Kidney epithelial cell (primary cell): ENCODE measurements at places on chromosomes 7 and 10.
A peak's percentile ranks its signal among the peaks of the same experiment; 100 is the strongest.

DNA sequence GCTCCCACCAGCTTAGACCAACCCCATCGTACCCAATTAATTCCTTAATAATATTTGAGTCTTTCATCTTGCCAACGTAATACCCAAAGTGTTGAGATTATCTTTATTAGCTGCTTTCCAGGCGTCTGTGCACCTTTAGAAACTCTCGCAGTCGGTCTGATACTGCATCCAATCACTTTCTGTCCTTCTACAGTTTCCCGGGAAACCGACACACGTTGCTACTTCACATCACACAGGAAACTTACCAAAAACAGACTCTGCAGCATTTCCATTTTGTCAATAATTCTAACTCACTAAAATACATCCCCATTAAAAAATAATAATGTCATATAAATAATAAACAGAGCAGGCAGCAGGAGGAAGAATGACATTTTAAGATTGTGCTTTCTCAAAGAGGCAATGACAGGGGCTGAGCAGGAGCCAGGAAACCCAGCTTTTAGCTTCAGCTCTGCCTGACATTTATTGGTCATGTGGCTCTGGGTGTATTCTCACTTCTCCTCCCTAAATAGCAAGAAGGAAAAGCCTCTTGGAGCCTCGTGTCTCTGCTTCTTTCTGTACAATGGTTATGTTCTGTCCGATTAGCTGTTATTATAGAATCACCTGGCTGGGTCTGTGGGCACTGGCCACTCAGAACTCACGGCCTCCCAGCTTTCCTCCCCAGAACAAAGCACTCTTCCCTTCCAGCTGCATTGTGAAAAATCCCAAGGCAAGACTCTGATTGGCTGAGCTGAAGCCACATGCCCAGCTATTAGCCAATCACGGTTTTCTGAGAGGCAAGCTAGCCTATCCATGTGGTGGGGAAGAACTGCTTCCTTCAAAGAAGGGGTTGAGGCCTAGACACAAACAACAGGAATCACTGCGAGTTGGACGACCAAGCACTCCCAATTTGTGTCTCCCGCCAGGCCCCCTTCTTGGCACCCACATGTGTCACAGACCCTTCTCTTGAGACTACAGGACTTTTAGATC, 424.7 kb upstream of the FOXK1 start:
- no peak for DNase-seq

GRCh38 chr7:33796538-33796937, 108.8 kb upstream of the BMPER start:
- DNase-seq = no peak

DNA sequence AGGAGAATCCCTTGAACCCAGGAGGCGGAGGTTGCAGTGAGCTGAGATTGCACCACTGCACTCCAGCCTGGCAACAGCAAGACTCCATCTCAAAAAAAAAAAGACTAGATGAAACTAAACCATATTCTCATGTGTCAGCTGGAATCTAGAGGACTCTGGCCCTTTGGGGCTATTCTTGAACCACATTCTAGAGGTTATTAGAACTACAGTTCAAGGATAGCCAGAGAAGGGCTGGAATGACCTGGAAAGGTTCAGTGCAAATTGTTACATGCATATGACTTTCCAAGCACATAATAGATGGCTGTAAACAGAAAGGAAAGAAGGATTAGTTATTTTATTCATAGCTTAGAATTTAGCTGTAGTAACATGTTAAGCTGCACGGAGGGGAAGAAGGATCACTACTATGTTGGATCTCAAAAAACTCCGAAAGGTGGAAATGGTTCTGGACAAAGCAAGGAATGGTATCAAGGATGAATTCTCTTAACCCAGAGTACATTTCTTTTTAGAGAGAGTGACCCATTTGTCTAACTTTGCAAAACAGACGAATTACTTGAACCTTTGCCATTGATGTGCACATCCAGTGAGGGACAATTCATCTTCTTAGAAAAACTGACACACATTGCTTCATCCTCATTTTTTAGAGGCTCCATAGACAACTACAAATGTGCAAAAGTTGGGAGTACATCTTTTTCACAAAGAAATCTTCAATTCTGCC, 124.0 kb upstream of the SAMD8 start:
- no peak for DNase-seq

- no peak for DNase-seq
Observed at GRCh38 chr10:60952067-60952845, 8.3 kb upstream of the RHOBTB1 start.

- DNase-seq = no peak
Observed at GRCh38 chr7:148337246-148337965, 253.2 kb upstream of the C7orf33 start.

- DNase-seq = no peak
Observed at GRCh38 chr7:48042216-48042615, 6.9 kb downstream of the C7orf57 start.

GRCh38 chr10:124595143-124595883, 133.7 kb downstream of the LHPP start:
- no peak for DNase-seq

DNA sequence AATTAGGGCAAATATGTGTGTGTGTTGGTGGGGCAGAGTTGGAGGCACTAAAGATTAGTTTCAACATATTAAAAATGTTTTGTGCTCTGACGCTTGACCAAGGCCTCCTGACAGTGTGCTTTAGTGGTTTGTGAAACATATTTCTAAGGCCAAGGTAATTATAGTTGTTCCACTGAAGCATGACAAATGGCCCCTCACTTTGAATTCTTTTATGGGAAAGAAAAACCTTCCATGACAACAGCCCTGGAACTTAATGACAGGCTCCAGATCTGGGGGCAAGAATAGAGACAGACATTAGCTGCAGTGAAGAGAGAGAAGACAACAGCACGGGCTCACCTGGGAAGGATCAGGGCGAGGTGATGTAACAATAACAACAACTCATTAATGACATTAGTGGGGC, 155.8 kb downstream of the CHN2 start:
- DNase-seq = no peak

DNA sequence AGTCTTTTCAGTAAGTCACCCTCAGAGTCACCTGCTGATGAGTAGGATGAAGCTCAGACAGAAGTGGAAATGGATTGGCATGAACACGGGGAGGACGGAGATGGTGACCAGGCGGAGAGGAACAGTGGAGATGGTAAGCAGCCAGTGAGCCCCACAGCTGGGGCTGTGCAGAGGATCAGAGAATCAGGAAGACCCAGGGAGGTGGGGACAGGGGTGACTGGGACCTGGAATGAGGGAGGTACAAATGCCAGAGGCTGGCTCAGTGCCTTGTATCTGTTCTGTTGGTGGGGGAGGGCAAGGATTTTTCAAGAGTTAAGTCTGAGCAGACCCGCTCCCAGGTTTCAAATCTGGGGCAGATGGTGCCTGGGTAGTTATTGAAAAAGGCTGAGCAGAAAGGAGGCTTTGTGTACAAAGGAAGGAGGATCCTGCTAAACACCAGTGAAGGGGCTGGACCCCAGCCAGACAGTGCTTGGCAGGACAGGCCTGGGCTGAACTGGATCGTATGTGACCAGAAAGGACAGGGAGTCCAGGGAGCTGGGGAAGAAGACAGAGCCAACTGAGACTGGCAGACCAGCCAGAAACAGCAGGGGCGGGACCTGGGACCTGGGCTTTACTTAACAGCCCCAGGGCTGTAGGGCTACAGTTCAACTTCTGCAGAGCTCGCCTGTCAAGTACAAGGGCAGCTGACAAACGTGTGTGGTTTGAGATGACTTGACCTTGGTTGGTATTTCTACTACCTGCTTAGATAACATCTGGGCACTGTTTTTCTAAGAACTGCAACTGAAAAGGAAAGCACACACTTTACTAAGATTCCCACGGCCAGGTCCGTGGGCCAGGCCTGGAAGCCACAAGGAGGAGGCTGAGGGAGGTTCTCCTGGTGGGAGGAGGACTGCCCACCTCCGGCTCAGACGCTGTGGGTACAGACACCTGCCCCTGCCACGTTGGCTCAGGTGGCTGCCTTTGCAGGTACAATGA, 13.2 kb upstream of the FRMPD2 start:
- peak; percentile 44 for DNase-seq

DNA sequence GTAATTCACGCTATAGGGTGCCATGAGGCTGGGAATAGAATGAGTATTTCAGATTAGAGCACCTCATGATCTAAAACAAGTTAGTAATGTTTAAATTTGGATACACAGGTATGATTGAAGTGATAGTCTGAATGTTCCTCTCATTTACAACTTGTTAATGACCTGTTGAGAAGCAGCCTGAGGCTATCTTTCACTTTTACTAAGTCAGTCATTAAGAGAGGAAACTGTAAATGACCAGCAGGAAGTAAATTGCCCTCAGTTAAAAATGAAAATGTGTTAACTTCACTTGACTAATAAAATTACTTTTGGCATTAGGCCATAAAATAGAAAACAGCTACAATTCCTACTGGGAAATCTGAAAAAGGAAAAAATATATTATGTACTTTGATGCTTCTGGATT, 1042.0 kb downstream of the DNAJB9 start:
- no peak for DNase-seq

DNA sequence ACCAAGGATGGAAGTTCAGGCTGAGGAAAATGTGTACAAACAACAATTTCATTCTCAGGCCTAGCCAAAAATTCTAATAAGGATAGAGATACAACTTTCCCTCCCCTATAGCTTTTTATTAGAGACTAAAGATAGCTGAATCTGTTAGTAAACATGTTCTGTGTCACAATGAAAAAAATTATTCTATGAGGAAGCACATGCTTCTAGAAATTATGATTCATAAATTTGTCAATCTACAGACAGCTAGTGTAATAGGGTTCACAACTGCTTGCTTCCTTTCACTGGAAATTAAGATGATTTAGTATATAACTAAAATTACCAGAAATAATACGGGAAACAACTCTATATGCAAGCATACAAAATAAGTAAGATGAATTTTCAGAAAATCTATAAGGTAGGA, 56.6 kb downstream of the CCDC3 start:
- DNase-seq = no peak

DNA sequence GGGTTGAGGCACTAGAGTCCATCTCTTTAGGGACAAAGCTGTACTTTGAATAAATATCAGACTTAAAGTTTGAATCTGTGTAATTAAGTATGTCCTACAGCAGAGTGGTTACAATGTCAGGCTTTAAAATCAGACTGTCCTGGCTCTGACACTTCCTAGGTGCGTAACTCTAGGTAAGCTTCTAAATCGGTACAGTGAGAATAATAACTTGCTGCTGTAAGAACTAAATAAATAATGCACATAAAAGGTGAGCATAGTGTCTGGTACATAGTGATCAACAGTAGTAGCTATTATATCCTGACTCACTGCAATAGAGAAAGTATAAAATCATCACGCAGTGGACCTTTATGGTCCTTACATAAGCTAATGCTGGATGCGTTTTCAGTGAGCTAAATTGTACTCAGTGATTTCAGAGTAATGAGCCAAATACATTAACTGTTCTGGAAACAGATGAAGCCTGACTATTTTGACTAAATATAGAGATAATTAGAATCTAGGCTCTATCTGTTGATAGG, 72.2 kb upstream of the PDK4 start:
- no peak for DNase-seq

GRCh38 chr7:88546808-88547207, 212.7 kb upstream of the ZNF804B start:
- no peak for DNase-seq

GRCh38 chr7:351256-351655, 61.3 kb downstream of the FOXL3 start:
- no peak for DNase-seq

DNA sequence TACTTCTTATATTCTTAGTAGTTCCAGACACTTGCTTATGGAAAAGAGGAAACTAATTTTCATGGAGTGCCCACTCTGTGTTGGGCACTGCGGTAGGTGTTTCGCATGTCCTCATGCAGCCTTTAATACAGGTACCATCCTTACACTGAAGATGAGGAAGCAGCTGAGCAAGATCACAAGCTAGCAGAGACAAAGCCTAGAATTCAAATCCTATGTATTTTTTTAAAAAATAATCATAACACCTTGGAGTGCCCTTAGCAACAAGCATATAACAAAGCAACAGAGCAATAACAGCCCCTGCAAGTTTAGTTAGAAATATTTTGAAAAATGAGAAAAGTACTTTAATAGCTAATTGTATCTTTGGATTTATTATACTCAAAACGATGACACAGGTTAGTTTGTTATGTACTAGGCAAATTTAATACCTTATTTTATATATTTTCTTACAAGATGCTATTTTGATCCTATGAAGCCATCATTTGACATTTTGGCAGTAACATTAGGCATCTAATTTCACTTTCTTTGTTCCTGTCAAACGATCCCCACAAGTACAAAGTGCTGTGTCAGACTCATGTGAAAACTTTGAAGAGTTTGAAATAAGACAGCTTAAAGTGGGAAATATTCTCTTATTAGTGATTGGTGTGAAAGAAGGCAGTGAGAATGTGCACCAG, 245.8 kb downstream of the CDK14 start:
- DNase-seq = no peak

DNA sequence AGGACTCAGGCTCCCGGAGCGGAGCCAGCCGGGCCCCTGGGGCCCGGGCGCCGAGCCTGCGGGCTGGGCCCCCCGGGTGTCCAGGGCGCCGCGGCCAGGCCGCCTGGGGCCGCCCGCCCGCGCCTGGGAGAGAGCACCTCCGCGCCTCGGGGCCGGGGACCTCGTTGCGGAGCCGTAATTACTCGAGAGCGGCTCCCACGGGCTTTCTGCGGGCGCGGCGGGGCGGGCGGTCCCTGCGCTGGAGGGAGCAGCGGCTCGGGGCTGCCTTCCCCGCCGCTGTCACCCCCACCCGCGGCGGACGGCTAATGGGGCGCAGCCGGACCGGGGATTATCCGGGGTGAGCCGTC, 1.5 kb downstream of the GNB2 start:
- DNase-seq = no peak

DNA sequence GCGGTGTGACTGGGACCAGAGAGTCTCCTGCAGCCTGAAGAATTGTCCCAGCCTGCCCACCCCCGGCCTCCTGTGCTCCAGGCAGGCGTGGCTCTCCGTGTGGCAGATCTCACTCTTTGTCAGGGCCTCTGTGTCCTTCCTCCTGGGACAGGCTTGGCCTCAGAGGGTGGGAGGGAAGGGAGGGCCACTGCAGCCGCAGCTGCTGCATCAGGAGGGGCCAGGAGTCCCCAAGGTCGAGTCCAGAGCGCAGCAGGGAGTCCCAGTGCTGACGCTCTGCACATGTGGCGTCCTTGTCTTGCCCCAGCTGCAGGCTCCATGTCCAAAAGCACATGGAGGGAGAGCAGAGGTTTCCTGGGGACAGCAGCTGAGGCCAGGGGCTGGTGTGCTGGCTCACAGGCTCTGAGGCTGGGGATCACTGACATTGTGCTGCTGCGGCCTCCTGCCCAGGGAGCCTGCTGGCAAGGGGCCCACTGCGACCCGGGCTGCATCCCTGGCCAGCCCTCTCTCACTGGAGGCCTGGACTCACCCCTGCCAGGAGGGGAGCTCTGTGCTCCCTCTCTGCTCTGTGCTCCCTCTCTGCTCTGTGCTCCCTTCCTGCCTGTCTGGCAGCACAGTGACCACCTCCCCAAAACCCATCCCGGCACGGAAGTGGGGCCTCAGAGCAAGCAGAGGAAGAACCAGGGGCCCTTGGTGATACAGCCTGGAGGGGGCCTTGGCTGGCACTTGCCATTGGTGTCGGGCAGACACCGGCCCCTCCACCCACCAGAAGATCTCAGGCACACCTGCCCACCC, 114.6 kb upstream of the RET start:
- DNase-seq = no peak

GRCh38 chr10:22475651-22476600, 130.6 kb downstream of the SPAG6 start:
- DNase-seq = no peak
